ENCODE measurements at places on chromosomes 5 and 9.

- DNase-seq = no peak
Measured at GRCh38 chr9:74120470-74120869, 376.7 kb upstream of the RORB start.

DNA sequence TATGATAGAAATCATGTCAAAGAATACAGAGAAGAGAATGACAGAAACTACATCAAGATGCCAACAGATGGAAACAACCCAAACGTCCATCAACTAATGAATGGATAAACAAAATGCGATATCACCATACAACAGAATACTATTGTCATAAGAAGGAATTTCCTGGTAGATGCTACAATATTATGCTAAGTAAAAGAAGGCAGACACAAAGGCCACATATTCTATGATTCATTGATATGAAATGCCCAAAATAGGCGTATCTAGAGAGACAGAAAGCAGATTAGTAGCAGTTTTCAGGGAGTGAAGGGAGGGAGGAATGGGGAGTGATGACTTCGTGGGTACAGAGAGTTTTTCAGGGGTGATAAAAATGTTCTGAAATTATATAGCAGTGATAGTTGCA is 58.3 kb upstream of the AKNA start:
- DNase-seq = peak; percentile 35

DNA sequence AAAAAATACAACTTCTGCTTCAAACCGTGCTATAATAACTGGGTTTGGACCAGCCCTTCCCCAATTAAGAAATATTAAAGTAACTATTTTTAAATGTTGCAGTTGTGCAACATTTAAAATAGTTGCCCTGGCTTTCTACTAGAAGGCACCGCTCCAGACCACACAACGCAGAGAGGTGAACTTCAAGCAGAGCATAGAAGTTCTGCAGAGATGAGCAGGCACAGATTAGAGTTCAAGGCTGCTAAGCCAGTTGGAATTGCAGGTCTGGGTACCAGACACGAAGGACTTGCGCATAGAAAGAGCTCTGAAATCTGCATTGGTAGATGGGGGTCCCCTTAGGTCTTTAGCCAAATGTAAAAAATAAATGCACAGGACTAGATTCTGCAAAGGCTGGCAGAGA is 58.7 kb upstream of the GALNT10 start:
- DNase-seq = no peak

GRCh38 chr9:134040176-134040565 is 14.9 kb downstream of the BRD3OS start:
- no peak for DNase-seq

DNA sequence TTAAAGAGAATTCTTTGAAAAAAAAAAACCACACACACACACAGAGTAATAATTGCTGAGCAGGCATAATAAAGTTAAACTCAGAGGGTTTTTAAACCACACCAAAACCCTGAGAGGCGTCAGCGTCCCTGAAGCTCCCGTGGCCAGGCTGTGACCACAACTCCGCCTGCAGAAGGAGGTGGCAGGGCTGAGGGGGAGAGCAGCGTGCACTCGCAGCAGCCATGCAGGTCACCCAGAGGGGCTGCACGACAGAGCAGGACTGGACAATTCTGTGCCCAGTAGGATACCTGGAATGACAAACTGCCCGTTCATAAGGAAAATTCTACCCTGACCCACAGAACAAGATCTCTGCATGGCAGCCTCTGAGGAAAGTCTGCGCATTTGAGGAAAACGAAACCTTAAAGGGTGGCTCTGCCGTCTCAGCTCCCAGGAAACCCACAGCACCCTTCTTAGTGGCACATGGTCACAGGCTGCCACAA is 44.0 kb downstream of the ROR2 start:
- no peak for DNase-seq

GRCh38 chr9:82645600-82645999 is 417.3 kb downstream of the RASEF start:
- DNase-seq = peak; percentile 40

DNA sequence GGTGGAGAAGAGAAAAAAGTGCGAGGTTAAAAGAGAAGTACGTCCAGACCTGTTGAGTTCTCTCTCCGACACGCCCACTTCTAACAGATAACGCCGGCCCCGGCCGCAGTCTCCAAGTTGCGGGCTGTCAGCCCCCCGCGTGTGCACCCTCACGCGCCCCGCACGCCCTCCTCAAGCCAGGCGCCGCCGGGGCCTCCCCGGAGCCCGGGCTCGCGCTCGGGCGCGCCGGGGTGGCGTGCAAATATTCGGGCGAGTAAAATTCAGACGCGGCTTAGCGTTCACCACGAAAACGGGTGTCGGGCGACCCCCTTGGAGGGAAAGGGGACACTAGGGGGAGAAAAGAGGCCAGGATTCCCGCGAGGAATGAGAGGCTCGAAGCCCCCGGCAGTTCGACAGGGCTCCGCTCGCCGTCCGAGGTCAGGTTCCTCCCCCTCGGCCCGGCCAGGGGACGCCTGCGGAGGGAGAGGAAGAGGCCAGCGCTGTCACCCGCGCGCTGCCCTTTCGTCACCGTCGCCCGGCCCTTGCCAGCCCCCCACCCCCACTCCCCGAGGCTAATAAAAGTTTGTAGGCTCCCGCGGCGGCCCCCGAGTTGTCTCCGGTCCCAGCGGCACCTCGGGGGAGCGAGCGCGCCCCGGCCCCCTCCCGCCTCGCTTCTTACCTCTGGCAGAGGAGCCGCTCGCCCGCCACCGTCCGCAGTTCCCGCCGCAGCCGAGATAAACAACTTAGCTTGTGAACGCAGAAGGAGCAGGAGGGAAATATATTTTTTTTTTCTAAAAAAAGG is 743 bp downstream of the NR3C1 start:
- peak; percentile 69 for DNase-seq

DNA sequence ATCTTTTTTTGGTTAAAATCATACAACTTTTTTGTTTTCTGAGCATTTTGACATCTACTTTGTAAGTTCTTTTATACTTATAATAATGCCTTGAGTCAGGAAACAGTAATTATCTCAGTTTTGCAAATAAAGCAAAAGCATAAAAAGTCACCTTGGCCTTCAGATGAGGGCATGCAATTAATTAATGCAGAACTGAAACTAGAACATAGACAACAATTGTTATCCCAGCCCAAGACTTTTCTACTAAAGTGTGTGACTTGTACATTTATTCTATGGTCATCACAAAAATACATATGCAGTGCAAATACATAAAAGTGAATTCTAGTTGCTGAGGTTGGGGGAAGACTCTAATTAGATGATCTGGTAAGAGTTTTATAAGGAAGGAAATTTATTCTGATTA is 179.9 kb downstream of the ST8SIA4 start:
- DNase-seq = no peak
